ENCODE measurements at places on chromosomes 3 and 15.

GRCh38 chr3:142418926-142419592, 28.8 kb downstream of the XRN1 start:
- no peaks in the 10 kb centered on the region for H3K27me3 ChIP-seq
- no peak for DNase-seq
- H3K27ac ChIP-seq, result no peak overlapping the region
- H3K36me3 ChIP-seq, result no peaks in the 10 kb centered on the region

GRCh38 chr3:12670365-12671119, 6.6 kb upstream of the RAF1 start:
- no peak overlapping the region for H3K4me3 ChIP-seq
- no peaks in the 10 kb centered on the region for H3K4me1 ChIP-seq
- H3K27ac ChIP-seq, result no peak overlapping the region
- H3K36me3 ChIP-seq, result no peaks in the 10 kb centered on the region
- DNase-seq, result no peak

DNA sequence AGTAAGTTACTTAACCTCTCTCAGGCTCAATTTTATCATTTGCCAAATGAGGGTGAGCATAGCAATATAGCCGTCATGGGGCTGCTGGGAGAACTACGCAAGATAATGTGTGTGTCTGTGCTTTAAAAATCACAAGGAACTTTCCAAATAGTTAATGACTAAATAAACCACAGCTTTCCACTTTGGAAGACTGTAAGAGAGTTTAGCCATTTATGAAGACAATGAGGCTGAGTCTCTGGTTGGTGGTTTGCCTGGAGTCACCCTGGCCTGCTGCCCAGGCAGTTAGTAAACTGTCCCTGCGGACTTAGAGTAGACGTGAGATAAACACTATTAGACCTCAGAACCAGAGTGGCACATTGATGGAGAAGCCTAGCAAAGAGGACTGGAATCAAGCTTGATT, 357.7 kb downstream of the CLSTN2 start:
- no peak overlapping the region for H3K27ac ChIP-seq
- no peak overlapping the region for H3K4me3 ChIP-seq
- H3K27me3 ChIP-seq, result no peaks in the 10 kb centered on the region
- DNase-seq, result no peak
- no peaks in the 10 kb centered on the region for H3K36me3 ChIP-seq

- H3K4me1 ChIP-seq, result no peaks in the 10 kb centered on the region
- no peaks in the 10 kb centered on the region for H3K36me3 ChIP-seq
- DNase-seq, result no peak
Observed at GRCh38 chr3:45066109-45066801, 40.2 kb downstream of the CLEC3B start.

DNA sequence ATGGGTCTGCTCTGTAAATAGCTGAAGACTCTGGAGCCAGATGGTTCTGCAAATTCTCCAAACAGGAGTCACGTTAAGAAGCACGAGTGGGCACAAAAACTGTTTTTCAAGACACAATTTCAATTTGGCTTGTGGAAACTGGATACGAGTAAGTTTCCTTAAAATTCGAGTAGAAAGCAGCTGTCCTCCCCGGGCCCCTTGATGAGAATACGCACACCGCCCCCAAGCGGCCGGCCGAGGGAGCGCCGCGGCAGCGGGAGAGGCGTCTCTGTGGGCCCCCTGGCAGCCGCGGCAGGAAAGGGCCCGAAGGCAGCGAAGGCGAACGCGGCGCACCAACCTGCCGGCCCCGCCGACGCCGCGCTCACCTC, 778 bp upstream of the THBS1 start:
- peak; percentile 95 for DNase-seq
- H3K4me3 ChIP-seq, result peak overlapping the region; percentile 50
- H3K4me1 ChIP-seq, result peaks cover 5% of the 10 kb centered on the region

GRCh38 chr15:100520132-100520921, 8.4 kb downstream of the CERS3 start:
- no peak overlapping the region for H3K4me3 ChIP-seq
- no peaks in the 10 kb centered on the region for H3K27me3 ChIP-seq
- H3K27ac ChIP-seq, result no peak overlapping the region
- DNase-seq, result no peak
- no peaks in the 10 kb centered on the region for H3K36me3 ChIP-seq

DNA sequence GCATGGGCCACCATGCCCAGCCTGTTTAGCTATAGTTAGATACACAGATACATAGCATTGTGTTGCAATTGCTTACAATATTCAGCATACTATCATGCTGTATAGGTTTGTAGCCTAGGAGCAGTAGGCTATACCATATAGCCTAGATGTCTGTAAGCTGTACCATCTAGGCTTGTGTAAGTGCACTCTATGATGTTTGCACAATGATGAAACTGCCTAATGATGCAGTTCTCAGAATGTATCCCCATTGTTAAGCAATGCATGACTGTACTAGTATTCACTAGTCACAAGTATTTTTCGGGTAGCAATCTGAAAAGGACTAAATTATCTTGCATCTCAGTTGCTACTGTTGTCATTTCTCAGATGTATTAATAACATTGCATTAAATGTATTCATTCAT, 16.0 kb downstream of the PIGB start:
- no peak overlapping the region for H3K4me3 ChIP-seq
- H3K4me1 ChIP-seq, result no peaks in the 10 kb centered on the region
- H3K27me3 ChIP-seq, result no peaks in the 10 kb centered on the region
- no peak for DNase-seq
- H3K36me3 ChIP-seq, result no peaks in the 10 kb centered on the region
- no peak overlapping the region for H3K27ac ChIP-seq

GRCh38 chr3:24802614-24803013, 308.0 kb upstream of the THRB start:
- no peak overlapping the region for H3K27ac ChIP-seq
- DNase-seq, result no peak
- no peak overlapping the region for H3K4me3 ChIP-seq
- no peaks in the 10 kb centered on the region for H3K4me1 ChIP-seq

- H3K27ac ChIP-seq, result no peak overlapping the region
- H3K27me3 ChIP-seq, result no peaks in the 10 kb centered on the region
- no peaks in the 10 kb centered on the region for H3K36me3 ChIP-seq
Observed at GRCh38 chr3:197174927-197175326, 123.5 kb downstream of the DLG1 start.

DNA sequence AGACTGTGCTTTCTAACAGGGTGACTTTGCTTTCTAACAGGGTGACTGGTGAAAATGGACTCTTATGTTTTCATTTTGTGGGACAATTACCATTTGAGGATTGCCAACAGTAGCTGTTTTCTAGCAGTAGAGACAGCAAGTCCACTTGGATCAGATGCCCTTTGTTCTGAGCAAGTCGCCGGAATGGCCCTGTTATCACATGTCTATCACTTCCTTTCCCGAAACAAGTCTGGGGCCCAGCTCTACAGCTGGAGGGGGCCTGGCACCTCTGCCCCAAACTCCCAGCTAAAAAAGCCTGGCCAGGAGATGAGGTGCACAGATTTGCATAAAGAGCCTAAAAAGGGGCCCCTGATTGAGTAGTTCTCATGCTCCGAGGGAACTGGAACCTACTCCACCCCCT, 44.6 kb downstream of the THBS1 start:
- H3K4me3 ChIP-seq, result no peak overlapping the region
- H3K4me1 ChIP-seq, result peaks cover 7% of the 10 kb centered on the region
- DNase-seq, result no peak
- H3K27ac ChIP-seq, result no peak overlapping the region
- no peaks in the 10 kb centered on the region for H3K27me3 ChIP-seq

- DNase-seq, result peak; percentile 38
- H3K4me1 ChIP-seq, result peaks cover 13% of the 10 kb centered on the region
- H3K4me3 ChIP-seq, result no peak overlapping the region
Observed at GRCh38 chr3:126995254-126995780, 12.4 kb downstream of the PLXNA1 start.

DNA sequence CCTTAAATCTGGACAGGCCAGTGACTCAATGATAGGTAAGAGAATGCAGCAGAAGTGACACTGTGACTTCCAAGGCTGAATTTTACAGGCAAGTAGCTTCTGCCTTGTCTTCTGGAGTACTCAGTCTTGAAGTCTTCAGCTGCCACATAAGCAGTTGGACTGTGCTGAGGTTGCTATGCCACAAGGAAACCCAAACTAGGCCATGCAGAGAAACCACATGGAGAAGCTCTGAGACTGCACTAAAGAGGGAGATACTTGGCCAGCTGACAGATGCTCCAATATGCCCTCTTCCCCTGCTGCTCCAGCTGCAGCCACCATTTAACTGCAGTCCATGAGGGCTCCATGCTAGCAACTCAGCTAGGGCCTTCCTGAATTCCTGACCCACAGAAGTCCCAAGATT, 119.4 kb upstream of the GADL1 start:
- no peaks in the 10 kb centered on the region for H3K36me3 ChIP-seq
- no peak overlapping the region for H3K4me3 ChIP-seq
- no peak overlapping the region for H3K27ac ChIP-seq
- DNase-seq, result no peak
- no peaks in the 10 kb centered on the region for H3K27me3 ChIP-seq

- no peak overlapping the region for H3K27ac ChIP-seq
- peaks cover 5% of the 10 kb centered on the region for H3K4me1 ChIP-seq
- no peaks in the 10 kb centered on the region for H3K36me3 ChIP-seq
- DNase-seq, result no peak
- no peaks in the 10 kb centered on the region for H3K27me3 ChIP-seq
Observed at GRCh38 chr3:53776494-53777101, 69.6 kb downstream of the CHDH start.

DNA sequence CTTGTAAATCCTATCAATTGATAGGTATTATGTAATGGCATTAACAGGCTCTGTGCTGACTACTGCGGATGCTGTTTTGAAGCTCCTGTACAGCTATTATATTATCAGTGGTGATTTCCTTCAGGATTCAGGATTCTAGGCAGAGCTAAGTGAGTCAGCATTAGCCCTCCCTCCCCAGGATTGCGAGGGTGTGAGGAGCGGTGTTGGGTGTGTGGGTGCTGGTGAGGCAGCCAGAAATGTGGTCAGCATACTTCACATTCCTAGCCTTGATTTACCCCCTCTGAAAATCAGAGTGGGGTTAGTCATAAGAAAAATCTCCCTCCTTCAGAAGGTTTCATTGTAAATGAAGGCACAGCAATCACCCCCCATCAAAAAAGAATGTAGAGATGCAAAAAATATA, 72.5 kb downstream of the SNTN start:
- no peak for DNase-seq
- no peaks in the 10 kb centered on the region for H3K27me3 ChIP-seq
- no peak overlapping the region for H3K4me3 ChIP-seq
- no peaks in the 10 kb centered on the region for H3K4me1 ChIP-seq
- no peaks in the 10 kb centered on the region for H3K36me3 ChIP-seq
- no peak overlapping the region for H3K27ac ChIP-seq

DNA sequence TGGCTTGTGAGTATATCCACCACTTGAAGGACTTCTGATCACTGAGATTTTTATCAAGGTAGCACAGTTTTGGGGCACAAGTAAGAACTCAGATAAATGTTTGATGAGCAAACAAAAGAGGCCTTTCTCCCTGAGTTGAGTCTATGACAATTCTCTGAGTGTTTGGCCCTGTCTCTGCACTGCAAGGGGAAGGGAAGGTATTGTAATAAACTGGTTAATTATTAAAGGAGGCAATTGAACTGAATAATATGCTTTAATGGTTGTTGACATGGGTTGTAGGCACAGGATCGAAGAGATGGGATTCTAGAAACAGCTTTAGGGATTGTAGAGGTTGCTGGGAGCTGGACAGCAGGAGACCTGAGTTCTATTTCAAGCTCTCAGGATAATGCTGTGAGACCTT, 95.0 kb upstream of the MRPL3 start:
- H3K36me3 ChIP-seq, result no peaks in the 10 kb centered on the region
- DNase-seq, result no peak
- no peaks in the 10 kb centered on the region for H3K4me1 ChIP-seq
- no peak overlapping the region for H3K27ac ChIP-seq

GRCh38 chr3:10292505-10293419, at the start of gene GHRL:
Gene GHRL, minus strand, starts transcription at chr3:10292947. Its CDS starts 2,767 bp downstream, at chr3:10290180.
- DNase-seq, result no peak
- H3K4me3 ChIP-seq, result no peak within 1 kb of the TSS
- H3K4me1 ChIP-seq, result no peaks in the 10 kb centered on the region
- H3K36me3 ChIP-seq, result no peaks in the 10 kb centered on the region

GRCh38 chr3:192851821-192852372, 65.8 kb downstream of the MB21D2 start:
- peak; percentile 56 for DNase-seq
- peaks cover 5% of the 10 kb centered on the region for H3K4me1 ChIP-seq
- H3K36me3 ChIP-seq, result no peaks in the 10 kb centered on the region
- no peaks in the 10 kb centered on the region for H3K27me3 ChIP-seq
- no peak overlapping the region for H3K4me3 ChIP-seq

DNA sequence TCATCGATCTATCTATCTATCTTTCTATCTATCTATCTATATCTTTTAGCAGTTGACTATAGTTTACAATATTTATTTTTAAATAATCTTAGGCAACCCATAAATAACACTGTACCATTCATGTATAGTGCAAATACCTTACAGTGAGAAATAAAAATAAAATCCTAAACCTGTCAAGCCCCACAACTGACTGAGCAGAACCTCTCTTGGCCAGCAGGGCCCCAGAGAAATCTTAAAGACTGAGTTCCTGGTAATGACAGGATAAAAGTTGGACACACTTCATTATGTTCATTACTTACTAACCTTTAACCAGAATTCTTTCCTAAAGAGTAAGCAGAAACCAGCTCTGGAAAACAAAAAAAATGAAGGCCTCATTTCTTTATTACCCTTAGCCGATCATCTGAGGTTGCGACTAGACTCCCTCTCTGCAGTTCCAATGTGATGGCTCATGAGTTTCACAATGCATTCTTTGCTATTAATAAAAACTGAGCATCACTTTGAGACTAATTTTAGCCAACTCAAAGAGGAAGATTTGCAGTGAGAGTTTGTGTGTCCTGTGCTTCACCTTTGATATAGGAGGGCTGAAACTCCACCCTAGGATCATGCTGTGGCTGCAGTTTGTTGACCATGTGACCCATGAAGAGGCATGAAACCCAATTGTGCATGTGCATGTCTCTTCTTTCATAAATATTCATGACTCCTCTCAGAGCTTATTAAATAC, 1072.0 kb downstream of the NSUN3 start:
- H3K27me3 ChIP-seq, result no peaks in the 10 kb centered on the region
- H3K36me3 ChIP-seq, result no peaks in the 10 kb centered on the region
- no peak overlapping the region for H3K27ac ChIP-seq
- no peaks in the 10 kb centered on the region for H3K4me1 ChIP-seq
- DNase-seq, result no peak

GRCh38 chr3:98551754-98552153, 20.0 kb downstream of the GPR15 start:
- no peak overlapping the region for H3K27ac ChIP-seq
- H3K4me3 ChIP-seq, result no peak overlapping the region
- no peaks in the 10 kb centered on the region for H3K4me1 ChIP-seq
- no peak for DNase-seq

- H3K4me3 ChIP-seq, result no peak overlapping the region
- H3K4me1 ChIP-seq, result no peaks in the 10 kb centered on the region
- peak; percentile 46 for DNase-seq
- H3K27me3 ChIP-seq, result no peaks in the 10 kb centered on the region
- no peaks in the 10 kb centered on the region for H3K36me3 ChIP-seq
Observed at GRCh38 chr3:4656059-4656458, 162.9 kb downstream of the ITPR1 start.

All from prostate gland (tissue), 2 donors.